ENCODE measurements at places on chromosomes 3 and 15.

- no peak for DNase-seq
Observed at GRCh38 chr3:141960731-141961130, 84.3 kb downstream of the ATP1B3 start.

DNA sequence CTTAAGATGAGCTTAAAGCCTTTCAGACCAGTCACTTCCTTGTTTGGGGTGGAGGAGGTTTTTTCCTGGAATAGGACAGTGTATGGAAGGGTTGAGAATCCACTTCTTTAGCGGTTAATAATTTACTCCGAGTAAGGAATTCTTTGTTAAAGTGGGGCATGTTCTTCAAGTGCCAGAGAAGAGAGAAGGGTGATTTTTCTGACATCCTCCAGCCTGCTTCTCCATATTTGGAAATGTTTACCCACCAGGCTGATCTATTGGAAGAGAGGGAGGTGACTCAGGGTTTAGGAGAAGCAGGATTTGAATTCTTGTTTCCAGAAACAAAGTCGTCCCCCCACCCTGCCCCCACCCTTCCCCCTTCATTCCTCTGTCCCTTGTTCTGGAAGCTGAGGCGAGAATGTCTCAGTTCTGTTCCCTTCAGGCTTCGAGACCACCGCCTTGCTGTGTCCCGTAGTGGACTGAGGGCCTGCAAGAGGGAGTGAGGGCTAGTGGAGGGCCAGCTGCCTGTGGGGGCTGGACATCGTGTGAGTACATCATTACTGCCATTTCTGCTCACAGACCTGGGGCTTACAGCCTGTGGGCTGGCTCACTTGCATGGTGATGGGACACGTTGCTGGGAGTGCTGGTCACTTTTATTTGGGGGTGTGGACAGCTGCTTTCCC, 58.5 kb downstream of the LPP start:
- DNase-seq, result no peak

DNA sequence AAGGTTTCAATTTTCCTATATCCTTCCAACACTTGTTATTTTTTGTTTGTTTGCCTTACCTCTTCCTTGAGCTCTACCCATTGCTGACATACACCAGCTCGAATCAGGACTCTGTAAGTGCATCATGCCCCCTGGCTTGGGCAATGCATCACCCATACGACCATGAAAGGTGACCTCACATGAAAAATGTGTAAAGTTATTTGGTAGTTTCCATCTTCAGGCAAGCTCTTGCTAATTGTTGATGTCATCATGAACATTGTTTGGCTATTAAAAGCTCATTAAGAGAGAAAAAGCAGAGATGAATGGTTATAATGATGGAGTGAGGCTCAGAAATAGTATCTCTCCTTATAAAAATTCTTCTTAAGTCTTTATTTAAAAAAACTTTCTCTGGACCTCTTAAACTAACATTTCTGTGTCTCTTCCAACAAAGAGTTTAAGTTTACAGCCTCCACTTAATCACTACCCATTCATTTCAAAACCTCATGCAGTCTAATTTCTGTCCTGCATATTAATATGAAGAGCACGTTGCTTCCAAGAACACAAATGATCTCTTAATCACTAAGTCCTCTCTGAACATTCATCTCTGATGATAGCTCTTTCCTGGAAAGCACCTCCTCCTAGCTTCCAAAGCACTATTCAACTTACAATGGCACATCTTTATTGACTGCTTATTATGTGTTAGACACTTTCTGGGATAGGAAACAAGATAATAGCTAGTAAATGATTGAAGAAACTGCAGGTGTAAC, 236.3 kb downstream of the NFKBIZ start:
- DNase-seq, result no peak

- DNase-seq, result no peak
Observed at GRCh38 chr15:89330119-89330518, 4.5 kb downstream of the POLG start.

DNA sequence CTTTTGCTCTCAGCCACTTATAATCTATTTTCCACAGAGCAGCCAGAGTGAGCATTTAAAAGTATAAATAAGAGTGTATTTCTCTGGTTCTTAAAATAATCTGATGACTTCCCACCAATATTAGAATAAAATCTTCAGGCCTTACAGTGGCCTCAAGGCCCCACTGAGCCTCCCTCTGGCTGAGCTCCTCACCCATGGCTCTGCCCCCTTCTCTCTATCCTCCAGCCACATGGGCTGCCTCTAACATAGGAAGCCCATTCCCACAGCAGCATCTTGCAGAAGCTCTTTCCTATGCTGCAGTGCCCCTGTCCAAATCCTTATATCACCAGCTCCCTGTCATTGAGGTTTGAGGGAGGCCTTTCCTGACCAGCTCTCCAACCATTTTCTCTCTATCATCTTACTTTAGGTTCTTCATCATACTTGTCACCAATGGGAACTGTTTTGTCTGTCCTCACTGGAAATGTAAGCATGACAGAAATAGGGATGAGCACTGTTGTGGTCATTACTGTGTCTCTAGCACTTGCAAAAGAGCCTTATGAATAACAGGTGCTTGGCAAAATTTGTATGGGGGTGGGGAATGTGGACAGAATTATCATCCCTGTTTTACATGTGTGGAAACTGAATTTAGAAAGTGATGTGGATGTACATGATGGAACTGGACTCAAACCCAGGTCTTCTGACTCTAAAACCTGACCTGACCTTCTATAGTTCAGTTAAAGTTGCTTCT, 250.6 kb downstream of the NR1D2 start:
- no peak for DNase-seq

- DNase-seq, result no peak
Observed at GRCh38 chr3:122562923-122563716, 980 bp downstream of the PARP9 start.

DNA sequence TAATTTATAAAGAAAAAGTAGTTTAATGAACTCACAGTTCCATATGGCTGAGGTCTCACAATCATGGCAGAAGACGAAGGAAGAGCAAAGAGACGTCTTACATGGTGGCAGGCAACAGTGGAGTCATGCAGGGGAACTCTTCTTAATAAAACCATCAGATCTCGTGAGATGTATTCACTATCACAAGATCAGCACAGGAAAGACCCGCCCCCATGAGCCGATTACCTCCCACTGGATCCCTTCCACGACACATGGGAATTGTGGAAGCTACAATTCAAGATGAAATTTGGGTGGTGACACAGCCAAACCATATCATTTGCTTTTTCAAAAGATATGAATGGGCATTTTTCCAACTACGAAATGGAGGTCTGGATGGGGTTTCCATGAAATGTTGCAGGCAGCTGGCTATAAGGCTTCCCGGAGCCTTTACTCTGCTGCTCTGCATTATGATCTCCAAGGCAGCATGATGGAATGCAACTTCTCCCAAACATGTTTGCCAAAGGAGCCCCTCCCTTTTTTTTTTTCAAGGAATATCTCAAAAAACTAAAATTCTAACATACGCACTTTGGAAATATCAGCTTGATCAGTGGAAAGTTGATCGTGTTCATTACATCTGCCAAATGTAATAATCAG, 189.7 kb downstream of the MEX3B start:
- no peak for DNase-seq

DNA sequence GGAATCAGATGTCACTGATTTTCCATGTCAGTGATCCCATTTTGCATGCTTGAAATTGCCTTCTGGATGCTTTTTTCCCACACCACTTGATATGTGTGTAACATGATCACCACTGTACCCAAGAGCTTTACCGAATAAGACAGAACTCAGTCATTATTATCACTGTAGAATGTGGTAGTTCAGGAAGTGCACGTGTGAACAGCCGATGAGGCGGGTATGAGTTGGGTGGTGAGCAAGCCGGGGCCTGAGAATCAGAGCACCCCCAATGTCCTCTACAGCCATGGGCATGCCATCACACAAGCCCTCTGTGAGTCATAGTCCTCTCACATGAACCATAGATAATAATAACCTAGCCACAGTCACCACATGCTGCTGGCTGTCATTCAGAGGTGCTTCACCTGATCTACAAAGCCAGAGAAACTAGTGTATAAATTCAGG, 470.8 kb downstream of the SOX2 start:
- no peak for DNase-seq

DNA sequence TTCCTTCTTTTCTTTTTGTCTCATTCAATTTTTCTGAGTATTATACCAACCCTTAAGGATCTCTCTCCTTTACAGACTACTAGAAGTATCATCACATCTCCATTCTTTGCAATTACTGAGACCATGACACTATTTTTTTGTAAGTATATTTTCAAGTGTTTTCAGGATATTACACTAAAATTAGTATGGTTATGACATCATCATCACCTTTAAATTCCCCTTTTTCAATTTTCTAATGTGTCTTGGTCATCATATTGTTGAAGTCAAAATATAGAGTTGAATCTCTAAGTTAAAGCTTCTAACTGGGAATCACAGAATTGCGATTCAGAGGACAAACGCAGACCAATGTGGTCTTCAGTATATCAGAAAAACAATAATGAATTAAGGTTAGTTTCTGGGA, 1475.1 kb downstream of the OTOL1 start:
- no peak for DNase-seq

GRCh38 chr3:23981955-23982354, 36.9 kb downstream of the NR1D2 start:
- no peak for DNase-seq

GRCh38 chr15:74343797-74344127, 23.7 kb downstream of the CYP11A1 start:
- DNase-seq, result no peak

DNA sequence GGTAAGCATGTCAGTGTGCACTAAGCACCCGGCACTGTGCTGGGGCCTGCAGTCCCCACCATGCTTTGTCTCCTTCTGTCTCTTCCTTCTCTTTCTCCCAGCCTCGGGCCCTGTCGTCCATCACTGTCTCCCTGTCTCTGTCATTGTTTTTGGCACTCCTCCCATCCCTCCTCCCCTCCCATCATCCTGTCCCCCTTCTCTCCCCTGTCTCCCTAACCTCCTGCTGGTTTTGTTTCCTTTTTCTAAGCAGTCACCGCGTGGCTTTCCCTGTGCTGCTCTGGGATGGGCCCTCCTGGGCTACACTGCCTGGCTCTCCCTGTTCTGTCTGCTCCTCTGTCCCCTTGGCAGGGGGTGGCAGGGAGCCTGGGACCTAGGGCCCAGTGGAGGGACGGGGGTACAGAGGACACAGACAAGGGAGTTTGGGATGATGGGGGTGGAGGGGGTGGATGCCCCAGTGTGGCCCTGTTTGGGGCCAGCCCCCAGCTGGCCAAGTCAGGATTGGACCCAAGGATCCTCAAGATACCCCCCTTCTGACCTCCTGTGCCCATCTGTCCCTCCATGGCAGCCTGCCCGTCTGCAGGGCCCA, 5.7 kb downstream of the CHST13 start:
- no peak for DNase-seq

DNA sequence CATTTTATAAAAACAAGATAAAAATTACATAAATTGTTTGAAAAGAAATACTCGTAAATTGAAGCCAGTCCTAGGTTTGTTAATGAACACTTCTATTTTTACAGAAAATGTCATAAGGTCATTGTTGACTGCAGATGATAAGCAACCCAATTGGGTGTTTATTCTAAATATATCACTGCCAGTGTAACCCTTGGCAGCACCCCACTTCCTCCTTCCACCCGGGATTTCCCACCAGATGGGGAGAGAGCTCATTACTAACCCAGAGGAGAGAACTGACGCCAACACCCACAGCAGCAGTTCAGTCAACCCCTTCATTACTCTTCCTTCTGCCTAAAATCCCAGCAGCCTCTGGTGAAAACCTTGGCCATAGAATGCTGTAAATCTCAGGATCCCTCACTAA, 307.6 kb downstream of the GAP43 start:
- DNase-seq, result no peak

- DNase-seq, result no peak
Observed at GRCh38 chr15:56019060-56019793, 25.8 kb upstream of the NEDD4 start.

- DNase-seq, result no peak
Observed at GRCh38 chr15:98735895-98736617, 87.7 kb downstream of the IGF1R start.

DNA sequence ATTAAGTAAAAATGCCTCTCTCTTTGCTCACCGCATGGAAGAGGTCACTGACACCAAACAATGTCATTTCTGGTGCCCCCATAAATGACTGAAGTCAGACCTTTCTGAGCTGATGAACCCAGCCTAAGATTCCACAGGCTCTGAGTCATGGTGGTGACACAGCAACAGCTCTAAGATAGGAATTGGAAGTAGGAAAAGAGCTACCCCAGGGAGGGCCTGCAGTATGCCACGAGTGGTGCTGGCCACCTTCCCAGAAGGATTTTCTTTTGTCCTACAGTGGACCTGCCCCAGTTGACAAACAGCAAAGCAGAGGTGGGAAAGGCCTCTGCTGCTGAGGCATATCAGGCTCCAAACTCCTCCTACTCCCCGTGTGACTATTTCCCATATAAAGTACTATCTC, 208.1 kb downstream of the MINAR1 start:
- no peak for DNase-seq

DNA sequence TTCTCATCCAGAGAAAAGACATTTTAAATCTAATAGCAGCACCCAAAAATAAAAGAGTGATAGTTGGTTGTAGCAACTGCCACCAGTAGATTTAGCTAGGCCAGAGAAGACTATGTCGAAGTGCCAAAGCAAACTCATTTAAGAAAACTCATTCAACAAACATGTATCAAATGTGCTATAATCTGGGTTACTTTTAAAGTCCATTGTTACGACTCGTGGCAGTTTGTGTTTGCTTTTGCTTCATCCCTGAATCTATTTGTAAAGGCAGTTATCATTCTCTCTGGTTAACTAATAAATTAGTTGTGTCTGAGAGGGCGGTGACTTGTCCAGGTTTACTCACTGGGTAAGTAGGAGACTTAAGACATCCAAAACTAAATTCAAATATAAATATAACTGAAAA, 159.4 kb downstream of the ZIC4 start:
- no peak for DNase-seq

GRCh38 chr3:31247850-31248562, 284.7 kb upstream of the STT3B start:
- DNase-seq, result no peak

DNA sequence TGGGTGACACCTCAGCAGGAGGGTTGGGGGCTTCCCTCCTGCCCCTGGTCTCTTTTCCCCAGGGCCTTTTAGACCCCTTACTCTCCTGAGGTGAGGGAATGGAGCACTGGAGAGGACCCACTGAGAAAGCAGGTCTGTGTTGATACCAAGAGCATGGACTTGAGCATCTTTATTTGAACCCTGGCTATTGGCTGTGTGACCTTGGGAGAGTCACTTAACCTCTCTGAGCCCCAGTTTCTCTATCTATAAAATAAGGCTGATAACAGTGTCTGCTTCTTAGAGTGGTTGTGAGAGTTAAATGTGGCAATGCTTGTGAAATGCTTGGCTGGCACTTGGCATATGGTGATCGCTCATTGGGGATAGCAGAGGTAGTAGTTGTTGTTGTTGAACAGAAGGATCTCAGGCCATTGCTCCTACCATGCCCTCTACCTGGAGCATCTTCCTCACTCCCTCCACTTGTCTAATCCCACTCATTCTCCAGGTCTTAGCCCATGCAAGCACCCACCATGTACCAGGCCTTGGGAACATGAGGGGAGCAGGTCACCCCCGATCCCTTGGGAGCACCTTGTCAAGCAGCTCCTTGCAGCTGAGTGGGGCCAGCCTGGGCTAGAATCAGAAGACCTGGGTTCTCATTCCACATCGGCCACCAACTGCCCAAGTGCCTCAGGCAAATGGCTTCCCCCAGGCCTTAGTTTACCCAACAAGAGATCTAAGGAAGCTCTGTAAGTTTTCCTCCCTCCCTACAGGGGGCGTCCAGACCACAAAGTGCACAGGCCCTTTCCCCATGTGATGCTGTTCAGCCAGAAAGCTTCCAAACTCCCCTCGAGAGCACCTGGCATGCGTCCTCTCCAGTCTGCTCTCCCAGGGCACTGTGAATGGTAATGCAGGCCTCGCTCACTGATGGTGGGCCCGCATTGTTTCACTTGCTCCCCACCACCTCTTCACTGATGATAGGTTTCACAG, 96.7 kb downstream of the LSM3 start:
- DNase-seq, result no peak

GRCh38 chr3:101635954-101636798, 40.8 kb downstream of the ZBTB11 start:
- DNase-seq, result peak; percentile 83

All from activated CD8-positive, alpha-beta memory T cell treated with anti-CD3 and anti-CD28 coated beads, Interleukin-2, amount 50 U/mL, for 48 hours (primary cell).